Anterior cingulate cortex (tissue), 58 donors: ENCODE measurements at places on chromosomes 5 and 9.

- no peak for DNase-seq
Measured at GRCh38 chr5:102853680-102854079, 98.6 kb downstream of the PAM start.

DNA sequence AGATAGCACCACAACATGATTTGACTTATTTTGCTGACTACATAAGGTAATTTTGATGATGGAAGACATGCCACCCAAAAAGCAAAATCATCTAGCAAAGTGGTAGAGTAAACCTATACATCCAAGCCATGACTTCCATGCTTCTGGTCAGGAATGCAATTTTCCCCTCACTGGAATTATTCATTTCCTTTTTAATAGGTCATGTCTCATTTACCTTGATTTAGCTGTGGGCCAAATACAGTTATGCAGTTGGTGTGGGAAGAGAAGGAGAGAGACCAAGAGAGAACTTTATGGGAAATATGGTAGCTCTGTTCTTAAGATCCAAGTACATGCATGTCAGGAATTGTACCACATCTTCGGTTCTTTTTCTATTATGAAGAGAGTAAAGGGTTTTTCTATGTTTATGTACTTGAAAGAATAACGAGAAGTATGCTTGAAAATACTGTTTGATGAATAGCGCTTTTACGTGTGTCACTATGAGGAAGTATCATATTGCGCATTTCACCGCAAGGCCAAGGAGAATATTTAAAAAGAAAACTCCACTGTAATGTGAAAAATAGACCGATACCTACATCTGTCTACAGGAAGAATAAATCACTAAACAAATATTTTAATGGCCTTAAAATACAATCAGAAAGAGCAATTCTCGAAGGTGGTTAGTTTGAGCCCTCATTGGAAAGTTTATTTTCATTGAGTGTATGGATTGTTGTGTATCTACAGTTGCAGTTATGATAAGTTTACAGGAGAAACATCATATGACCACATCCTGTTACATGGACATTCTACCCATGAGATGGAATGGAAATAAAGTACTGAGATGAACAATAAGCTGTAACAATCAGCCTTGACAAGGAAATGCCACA lies 134.0 kb downstream of the FOXD1 start:
- no peak for DNase-seq

DNA sequence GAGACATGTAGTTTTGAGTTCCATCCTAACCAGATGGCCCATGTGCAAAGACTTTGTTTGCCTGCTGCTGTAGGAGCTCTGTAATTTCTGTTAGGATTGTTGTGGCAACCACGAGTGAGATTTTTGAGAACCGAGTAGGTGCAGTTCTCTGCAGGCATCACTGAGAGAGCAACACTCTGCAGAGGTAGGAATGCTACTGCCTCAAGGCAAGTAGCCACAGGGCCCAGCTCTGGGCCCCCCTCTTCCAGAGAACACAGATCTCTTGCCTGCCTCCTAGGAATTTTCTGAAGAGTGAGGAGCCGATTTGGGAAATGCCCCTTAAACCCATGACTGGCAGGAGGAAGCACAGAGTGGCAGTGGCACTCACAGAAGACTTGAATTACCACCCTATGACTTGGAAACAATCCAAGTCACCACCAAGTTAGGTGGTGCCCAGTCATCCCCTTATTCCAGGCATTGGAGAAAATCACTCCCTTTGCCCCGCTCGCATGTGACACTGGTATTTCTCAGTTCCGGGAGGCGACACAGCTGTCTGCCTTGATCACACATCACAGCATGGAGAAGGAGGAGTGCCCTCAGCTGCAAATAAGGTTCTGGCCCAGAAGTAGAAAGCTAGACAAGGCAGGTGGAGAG lies 52.5 kb upstream of the SLC2A8 start:
- DNase-seq: no peak

- no peak for DNase-seq
Measured at GRCh38 chr5:16417398-16418074, 48.1 kb downstream of the ZNF622 start.
